NCI-H2227 treated with DMSO at 0.1 percent for 48 hours (cell line): ENCODE measurements at places on chromosomes 7 and 10.

DNA sequence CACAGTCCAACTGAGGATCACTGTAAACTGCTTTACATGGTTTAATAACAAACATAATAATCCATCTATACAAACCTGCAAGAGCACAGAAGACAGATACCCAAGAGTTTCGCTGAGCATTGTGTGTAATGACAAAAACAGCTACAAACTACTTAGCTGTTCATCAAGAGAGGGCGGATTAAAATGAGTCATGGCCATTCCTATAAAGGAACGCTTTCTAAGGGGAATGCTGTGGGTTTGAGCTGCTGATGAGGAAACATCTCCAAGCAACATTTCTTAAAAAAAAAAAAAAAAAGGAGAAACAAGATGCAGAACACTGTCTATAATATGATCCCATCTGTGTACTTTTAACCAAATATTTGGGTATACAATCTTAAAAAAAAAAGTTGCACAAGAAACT, 33.8 kb downstream of the VOPP1 start:
- DNase-seq = no peak

GRCh38 chr7:144001543-144001942, 1.4 kb downstream of the OR6B1 start:
- DNase-seq = no peak

- no peak for DNase-seq
These were observed 14.7 kb upstream of the TNS3 start for GRCh38 chr7:47596502-47597202.

DNA sequence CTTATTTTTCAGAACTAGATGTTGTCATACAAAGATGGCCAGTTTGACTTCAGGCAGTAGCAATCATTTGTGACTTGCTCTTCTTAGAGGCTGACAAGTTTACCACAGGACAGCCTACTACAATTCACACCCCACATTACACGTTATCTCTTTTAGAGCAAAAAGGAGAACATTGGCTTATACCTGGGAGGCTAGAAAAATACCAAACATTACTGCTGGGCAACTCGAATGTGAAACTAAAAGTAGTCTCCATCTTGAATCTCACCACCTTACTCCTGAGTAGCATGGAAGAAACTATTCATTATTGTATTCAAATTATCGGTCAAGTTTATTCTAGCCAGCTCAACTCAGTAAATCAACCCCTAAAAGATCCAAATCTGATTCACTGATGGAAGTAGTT, 90.7 kb upstream of the TMEM26 start:
- DNase-seq = no peak

GRCh38 chr10:88028654-88029053, 165.2 kb downstream of the PTEN start:
- DNase-seq = no peak

DNA sequence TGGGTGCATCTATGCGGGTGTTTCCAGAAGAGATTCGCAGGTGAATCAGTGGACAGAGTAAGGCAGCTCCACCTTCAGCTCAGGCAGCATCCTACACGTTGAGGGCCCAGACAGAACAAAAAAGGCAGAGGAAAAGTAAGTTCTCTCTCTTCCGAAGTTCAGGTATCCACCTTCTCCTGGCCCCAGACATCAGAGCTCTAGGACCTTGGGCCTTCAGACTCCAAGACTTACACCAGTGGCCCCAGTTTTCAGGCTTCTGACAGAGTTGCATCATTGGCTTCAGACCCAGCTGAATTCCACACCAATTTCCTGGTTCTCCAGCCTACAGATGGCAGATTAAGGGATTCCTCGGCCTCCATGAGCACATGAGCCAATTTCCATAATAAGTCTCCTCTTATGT, 102.2 kb upstream of the GPR26 start:
- DNase-seq = no peak

- no peak for DNase-seq
These were observed 63.5 kb downstream of the CALD1 start for GRCh38 chr7:134842886-134843430.

DNA sequence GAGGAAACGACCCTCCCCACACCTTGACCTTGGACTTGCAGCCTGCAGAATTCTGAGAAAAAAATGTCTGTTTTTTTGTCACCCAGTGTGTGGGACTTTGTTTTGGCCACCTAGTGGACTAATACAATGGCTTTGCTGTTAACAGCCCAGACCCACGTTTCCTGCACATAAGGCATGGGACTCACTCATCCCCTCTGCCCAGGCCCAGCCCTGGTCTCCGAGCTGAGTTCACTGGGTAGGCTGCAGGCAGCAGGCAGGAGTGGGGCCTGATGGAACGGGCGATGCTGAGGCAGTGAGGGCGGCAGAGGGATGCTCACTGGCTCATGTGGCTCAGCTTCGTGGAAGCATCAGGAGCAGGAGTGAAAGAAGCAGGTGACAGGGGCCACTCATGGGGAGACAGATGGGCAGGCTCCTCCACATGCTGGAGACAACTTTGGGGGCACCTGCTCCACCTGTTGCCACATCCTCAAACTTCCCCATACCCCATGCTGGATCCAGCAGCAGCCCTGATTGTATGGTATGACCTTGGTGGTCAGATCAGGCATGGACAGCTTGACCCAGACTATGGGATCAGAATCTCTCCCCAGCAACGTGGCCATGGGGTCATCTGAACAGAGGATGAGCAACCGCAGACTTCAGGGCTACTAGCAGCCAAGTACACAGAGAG, 65.8 kb upstream of the ANTXRL start:
- DNase-seq = no peak

GRCh38 chr10:69333205-69333604, 54.9 kb downstream of the HK1 start:
- no peak for DNase-seq

DNA sequence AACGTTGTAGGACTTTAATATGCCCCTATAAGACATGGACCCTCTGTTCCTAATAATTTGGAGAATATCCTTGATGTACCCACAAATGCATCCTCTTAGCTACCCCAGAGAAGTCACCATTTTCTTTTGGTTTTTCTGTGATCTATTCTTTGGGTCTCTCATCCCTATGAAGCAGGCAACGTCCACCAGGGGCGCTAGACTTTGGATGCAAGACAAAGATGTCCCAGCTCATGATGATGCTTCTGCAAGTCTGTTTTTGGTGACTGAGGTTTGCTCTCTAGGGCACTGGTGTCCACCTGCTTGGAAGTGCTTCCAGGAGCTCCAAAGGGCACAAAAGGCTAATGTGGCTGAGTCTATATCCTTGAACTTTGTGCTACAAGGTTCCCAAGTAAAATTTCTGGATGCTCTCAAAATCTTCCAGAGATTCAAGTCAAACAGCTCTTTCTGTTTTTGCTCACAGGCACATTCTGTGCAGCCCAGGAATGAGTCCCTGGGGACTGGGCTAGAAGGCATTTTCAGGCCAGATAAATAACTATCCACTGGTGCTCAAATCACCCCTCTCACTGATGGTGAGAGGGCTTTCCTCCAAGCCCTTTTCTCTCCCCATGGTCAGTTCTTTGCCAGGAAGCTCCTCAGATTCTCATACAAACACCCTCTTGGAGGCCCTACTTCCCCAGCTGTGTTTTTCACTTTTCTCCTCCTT, 166.4 kb downstream of the C7orf25 start:
- DNase-seq = no peak

GRCh38 chr7:37118004-37118403, 330.7 kb downstream of the ELMO1 start:
- DNase-seq = peak; percentile 64

DNA sequence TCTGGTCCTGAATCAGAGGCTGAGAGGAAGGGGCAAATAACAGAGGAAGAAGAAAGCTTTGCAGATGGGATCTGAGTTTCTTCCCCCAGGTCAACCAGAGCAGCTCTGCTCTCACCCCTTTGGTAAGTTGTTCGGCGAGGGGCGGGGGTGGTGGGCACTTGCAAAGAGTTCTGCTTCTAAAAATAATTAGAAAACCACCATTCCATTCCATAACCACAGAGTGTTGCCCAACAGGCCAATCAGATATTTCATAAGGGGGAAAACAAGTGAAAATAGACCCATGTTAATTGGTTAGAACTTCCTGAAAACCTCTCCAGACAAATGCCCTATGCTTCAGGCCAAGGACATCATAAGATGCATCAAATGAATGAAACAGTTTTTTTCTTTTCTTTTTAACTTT, 43.6 kb upstream of the R3HCC1L start:
- no peak for DNase-seq

GRCh38 chr7:45157653-45158401, at the start of gene RAMP3:
Gene RAMP3, plus strand, starts transcription at chr7:45157791. Its CDS starts 38 bp downstream, at chr7:45157829.
- no peak for DNase-seq

- no peak for DNase-seq
These were observed 816.4 kb downstream of the GRM8 start for GRCh38 chr7:126436213-126436868.

GRCh38 chr10:18144928-18145327, 4.7 kb downstream of the CACNB2 start:
- no peak for DNase-seq

GRCh38 chr10:69492746-69493462, 41.6 kb downstream of the TSPAN15 start:
- DNase-seq = no peak

DNA sequence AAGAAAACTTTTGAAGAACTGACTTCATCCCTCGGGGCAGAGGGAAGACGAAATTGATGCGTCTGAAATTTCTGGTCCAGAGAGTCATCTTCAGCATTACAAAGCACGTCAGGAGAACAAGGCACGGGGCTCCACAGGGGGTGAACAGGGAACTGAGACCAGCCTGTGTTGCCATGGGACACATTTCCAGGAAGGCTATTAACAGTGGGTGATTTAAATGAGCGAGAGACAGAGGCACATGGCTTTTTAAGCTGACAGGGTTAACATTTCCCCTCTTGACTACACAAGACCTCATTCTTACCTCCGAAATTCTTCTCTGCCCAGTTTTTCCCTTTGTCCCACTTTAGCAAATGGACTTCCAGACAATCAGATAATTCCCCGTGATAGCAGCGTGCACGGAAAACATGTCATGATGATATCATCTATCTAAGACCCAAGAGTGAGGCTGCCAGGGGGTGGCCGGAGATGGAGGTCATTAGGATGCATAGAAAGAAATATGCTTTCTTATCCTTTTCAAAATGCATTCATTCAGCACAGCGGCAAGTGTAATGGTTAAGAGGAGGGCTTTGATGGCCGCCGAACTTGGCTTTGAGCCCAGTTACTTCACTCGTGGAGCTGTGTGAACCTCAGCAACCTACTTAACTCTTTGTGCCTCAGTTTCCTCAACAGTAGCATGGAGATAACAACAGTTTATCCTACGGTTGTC, 248.0 kb downstream of the PRPF18 start:
- peak; percentile 19 for DNase-seq

GRCh38 chr10:100307684-100308083, 21.2 kb upstream of the BLOC1S2 start:
- DNase-seq = no peak
